ENCODE measurements at places on chromosomes 12 and 14. TPM values are rescaled to one million over a fixed set of nuclear protein-coding genes. Genes with fewer than 3 reads are reported as not detected.

DNA sequence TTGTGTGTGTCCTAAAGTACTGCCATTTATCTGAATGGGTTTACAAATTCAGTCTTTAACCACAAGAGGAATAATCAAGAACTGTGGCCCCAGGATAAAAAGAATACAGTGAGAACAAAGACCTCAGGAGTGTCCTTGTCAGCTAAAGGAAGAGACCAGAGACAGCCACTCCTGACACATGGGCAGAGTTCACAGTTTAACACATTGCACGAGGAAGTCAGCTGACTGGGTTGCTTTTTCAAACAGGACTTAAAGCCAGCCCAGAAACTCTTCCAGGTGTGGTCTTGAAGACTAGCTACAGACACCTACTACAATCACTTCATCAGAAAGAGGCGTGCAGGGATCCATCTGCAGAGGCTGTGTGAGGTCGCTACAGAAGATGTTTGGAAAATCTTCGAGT, 42.8 kb downstream of the GNS start:
- no peak for DNase-seq

DNA sequence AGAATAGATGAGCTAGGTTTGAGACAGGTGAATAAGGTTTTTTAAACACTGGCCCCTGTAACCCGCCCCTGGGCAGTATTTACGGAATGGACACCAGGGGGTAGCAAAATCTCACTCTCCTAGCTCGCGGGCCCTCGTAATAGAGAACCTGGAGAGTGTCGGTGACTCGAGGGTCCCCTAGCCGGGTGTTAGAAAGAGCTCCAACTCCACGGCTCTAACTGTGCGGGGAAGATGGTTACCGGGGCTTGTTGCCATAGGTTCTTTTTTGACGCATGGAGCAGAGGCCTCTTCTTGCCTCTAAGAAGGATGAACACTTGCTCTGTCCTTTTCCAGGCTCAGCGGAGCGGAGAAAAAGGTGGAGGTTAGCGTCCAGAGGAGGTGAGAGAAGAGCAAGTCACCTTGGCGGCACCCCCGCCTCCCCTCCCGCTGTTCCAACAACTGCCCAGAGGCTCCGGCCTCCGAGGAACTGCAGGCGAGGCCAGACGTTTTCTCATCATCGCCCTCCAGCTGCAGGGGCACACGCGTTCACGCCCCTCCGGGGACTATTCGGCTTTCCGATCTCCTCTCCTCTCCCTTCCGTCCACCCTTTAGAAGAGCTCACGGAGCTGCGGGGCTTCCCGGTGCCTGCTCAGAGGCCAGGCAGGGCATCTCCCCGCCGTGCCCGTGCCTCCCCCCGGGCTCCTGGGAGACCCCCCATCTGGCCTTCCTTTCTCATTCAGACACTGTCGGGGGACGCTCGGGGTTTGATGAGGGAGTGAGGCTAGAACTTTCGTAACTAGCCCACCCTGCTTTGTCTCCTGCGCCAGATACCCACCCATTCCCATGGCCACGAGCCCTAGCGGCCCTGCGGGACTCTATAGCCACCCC, 1.4 kb upstream of the ARHGEF40 start:
- DNase-seq = peak; percentile 67

- no peak for DNase-seq
Observed at GRCh38 chr12:65500091-65500900, 221.8 kb downstream of the MSRB3 start.

DNA sequence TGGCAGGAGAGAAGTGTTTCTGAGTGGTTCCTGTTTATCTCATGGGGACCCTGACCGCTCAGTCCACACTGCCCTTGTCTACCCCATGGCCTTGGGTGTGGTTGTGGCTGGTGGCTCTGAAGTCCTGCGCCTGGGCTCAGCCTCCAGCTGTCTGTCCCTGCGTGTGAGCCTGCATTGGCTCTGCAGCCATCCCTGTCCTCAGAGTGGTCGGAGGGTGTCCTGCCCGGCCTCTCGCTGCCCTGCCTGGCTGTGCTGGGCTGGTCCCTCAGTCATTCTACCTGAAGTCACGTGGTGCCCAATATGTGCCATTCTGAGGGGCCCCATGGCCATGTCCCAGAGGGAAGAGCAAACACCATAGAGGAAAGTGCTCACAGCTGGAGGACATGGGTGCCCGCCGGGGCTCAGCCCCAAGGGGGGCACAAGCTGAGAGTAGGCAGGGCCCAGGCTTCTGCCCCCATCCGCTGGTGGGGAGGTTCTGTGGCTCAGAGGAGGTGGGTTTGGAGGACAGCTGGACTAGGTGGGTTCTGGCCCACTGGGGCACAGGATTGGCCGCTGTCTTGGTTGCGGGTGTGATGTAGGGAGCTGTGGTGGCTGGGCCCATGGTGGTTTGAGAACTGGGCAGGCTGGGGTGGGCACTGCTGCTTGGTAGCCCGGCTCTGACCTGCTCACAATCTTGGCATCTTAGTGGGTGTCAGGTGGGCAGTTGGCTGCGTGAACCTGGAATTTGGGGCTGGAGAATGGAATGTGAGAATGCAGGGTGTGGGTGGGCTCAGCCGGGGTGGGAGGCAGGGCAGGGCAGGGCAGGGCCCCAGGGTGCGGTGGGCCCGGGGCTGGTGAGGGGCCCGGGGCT, 11.6 kb downstream of the TEDC1 start:
- DNase-seq = peak; percentile 26

GRCh38 chr12:103493199-103493598, 2.6 kb downstream of the C12orf42 start:
- DNase-seq = no peak

DNA sequence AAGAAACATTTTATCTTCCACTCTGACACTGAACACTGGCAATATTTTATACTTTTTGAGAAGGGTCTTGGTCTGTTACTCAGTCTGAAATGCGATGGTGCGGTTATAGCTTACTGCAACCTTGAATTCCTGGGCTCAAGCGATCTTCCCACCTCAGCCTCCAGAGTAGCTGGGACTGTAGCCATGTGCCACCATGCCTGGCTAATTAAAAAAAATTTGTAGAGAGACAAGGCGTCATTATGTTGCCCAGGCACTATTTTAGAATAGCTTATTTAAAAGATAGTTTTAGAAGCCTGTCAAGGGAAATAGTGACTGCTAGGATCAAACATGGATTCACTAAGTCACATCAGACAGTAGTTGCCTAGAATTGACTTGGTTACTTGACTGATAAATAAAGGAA, 5.9 kb downstream of the ERC1 start:
- no peak for DNase-seq

DNA sequence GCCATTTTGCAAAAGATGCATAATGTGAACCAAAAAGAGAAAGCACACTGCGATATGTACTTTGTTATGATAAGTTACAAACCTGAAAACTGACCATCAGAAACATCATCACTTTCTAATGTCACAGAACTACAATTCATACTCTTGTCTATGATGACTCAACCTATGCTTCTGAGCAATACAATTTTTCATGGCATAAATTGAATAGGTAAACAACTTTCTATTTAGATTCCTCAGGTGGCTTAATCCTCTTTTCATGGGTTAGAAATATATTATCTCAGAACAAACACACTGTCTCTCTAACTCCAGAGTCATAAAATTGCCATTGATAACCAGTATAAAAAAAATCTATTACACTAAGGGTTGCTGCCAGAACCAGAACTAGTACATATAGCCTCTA, 1715.0 kb upstream of the FLRT2 start:
- DNase-seq = no peak

DNA sequence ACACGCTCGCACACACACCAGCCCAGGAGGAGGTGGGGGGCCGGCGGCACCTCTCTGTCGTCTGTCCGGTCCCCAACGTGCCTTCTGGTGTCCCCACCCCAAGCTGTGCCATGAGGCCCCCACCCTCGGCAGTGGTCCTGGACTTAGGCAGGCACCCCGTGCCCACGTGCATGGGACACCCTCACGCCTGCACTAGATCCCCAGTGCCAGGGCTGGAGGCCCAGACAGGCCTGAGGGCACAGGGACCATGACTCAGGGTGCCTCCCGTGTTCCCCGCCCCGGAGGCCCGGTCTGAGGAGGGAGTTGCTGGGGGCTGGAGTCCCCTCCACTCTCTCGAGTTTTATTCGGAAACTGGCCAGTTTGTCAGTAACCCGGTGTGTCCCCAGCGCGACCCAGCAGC, 38.8 kb downstream of the LRCOL1 start:
- no peak for DNase-seq

DNA sequence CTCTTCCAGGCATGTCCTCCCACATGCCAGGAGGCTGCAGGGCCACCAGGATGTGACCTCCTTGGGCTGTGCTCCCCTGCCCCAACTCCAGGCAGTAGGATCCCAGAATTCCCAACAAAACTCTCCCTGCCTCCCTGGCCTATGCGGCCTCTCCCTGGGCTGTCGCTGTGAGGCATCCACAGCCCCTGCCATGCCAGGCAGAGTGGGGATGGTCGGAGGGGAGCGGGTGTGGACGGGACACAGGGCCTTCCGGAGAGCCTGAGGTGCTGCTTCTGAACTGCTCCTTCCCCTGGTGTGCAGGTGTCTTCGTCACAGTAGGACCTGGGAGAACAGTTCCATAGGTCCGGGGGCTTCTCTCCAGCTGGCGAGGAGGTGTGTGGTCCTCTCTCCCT, 18.3 kb downstream of the GPR132 start:
- DNase-seq = no peak

- DNase-seq = no peak
Observed at GRCh38 chr12:112611908-112612307, 179.6 kb upstream of the RPH3A start.

GRCh38 chr14:78329371-78329770, 159.2 kb downstream of the NRXN3 start:
- DNase-seq = no peak

DNA sequence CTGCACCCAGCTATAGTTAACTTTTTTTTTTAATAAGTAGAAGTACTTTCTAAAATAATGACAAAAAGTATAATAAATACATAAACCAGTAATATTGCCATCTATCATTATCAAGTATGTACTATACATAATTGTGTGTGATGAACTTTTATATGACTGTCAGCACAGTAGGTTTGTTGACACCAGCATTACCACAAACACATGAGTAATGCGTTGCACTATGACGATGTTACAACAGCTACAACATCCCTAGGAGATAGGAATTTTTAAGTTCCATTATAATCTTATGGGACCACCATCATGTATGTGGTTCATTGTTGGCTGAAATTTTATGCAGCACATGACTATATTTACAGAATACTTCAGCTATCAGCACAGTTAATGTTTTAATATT, 62.9 kb upstream of the VSX2 start:
- no peak for DNase-seq

DNA sequence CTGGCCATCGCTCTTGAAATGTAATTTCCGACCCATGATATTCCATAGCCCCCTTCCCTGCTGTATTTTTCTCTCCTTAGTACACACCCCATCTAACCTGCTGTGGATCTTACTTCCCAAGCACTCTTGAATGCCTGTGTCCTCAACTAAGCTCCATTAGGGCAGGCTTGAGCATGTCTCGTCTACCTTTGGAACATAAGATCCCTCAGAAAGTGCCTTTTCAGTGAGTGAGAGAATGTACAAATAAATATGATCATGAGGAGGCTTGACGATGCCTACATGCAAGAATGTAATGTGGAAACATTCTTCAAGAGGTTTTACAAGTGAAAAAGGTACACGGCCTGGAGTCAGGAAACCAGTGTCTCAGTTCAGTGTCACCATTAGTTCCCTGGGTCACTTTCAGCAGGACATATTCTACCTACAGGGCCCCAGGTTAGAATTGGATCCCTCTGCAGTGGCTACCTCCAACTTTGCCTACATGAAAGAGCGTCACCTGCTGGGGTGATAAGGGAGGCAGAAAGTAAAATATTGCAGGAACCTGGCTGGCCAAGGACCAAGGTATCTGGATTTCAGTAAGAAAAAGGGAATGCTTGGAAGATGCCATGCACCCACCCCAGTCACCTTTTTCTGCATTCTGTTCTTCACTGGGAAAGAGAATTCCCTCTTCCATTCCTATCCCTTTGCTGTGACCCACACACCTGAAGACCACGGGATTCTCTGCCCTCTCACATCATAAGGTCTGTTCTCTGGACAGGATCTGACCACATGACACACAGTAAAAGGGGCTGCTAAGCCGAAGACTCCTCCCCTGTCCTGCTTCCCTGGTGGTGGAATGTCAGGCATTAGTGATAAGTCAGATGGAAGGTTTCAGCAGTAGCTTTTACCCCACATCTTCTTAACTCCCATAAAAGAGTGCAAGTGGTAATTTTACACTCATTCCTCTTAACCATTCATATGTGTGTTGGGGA, 24.6 kb upstream of the SERPINA1 start:
- no peak for DNase-seq

The VWF gene
- 0.12 TPM for polyA plus RNA-seq

The TSPAN19 gene
- polyA plus RNA-seq = 0.05 TPM

Measured in SK-N-SH (cell line).